ENCODE measurements at places on chromosomes 2 and 18.
A peak's percentile ranks its signal among the peaks of the same experiment; 100 is the strongest.

DNA sequence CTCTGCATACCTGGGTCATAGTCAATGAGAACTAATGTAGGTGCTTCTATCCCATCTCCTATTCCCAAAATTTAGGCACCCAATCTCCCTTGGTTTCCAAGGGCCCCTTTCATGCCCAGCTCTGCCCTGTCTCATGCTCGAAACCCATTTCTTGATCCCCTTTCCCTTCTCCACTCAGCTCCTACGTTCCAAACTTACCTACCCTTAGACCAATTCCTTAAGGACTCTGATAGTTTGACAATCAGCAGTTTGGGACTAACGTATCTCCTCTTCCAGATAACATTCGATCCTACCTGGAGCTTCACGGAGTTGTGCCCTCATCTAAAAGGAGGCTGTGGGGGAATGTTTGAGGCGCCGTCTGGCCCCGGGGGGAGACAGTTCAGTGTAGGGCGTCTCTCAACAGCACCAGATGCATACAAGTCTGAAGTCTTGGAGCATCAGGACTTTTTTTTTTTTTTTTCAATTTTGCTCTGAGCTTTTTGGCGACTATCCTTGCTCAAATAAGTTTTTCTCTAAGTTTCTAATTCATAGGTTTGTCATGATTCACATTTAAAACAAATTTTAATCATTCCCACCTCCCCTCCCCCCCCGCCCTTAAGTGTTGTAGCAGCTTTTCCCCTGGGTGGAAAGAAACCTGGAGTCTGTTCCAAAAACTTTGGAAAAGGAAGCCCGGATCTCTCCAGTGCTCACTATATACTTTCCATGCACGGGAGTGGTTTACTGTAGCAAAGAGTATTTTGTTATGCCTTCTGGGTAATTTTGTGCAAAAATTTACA, 141.2 kb upstream of the LGALSL start:
- DNase-seq = no peak

GRCh38 chr2:7045601-7046590, 128.7 kb downstream of the RNF144A start:
- DNase-seq = no peak

DNA sequence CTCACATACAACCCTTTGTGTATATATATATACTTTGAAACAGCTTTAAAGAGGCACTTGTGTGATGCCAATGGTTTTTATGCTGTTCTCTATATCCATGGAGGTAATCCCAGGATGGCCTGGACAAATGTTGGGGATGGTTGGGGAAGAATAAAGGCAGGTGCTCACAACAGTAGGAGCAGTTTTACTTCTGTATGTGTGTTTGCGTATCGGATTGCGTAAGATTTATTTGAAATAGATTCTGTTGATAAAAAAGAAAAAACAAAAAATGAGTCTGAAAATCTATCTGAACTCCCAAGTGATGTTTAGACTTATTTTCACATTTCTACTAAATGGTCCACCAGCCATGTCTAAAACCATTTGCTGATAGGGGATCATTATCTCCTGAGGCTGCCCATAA, 29.3 kb downstream of the MRPL19 start:
- no peak for DNase-seq

- no peak for DNase-seq
Measured at GRCh38 chr2:216622526-216622925, 10.7 kb upstream of the IGFBP2 start.

- DNase-seq = no peak
Measured at GRCh38 chr2:55048508-55049042, 1.7 kb downstream of the RTN4 start.

GRCh38 chr2:222087998-222088397, 210.8 kb downstream of the PAX3 start:
- no peak for DNase-seq

DNA sequence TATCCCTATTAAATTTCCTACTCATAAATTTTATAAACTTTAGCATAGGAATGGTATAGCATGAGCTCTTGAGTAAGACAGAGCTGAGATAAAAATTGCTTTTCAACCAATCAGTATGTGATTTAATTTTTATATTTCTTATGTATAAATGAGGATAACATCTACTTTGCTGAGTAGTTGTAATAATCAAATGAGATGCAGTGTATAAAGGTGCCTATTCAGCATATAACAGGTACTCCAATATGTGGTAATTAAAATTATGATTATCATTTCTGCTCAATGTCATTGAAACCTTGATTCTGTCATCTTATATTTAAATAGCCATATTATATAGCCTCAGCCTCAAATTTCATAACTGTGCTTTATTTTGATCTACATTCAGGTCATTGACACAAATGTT, 700.4 kb upstream of the SLC8A1 start:
- DNase-seq = no peak

DNA sequence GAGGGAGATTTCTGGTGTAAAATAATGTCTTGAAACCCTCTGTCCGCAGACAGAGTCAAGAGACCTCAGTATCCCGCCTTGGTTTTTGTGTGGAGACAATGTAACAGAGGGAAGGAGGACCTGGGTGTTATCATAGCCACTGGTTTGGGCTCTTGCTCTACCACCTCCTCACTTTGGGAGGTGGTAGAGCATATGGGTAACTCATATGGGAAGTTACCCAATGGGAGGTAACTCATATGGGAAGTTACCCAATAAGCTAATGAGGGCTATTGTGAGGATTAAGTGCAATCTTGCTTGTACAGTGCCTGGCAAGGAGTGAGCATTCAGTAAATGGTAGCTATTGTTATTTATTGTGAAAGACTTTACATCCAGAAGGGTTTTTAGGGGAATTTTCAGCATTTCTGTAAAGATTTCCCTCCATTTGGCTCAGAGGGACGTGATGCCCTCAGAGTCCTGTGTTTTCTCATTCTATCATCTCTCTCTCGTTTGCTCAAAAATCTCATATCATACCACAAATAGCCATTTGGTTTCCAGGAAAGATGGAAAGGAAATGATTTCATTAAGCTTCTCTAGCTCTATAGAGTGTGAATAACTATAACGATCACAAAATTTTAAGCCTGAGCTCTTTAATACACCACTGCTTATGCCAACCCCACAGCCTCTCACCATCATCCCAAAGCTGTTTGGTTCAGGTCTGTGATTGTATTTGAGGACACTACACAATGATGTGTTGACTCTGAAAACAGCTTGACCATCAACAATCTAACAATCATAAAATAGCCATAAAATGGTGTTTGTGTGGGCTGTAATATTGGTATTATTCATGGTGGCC, 307.7 kb downstream of the STK39 start:
- no peak for DNase-seq

DNA sequence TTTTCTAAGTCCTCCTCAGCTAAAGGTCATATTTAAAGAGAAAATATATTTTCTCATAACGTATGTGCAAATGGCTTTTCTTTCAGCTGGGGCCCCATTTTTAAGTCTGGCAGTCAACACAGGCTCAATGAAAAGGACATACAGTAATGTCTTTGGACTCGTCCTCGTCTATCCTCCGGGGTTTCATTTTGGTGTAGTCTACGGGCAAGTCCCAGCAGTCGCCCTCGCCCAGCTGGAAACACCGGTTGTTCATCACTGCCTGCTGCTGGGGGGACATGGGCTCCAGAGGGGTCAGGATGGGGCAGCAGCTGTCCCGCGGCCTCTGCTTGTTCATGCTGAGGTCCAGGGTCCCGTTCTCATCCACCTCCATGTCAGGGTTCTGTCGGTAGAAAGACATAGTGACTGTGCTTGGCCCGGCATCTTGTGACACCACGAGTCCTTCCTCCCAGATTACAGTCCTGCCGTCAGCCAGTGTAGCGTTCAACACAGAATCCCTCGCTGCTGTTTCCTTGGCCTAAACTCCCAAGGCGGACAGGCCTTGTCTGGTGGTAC, 144.9 kb upstream of the PXDN start:
- DNase-seq = no peak

GRCh38 chr2:127097841-127098651, 8.9 kb downstream of the BIN1 start:
- DNase-seq = no peak

GRCh38 chr2:26633351-26633945, 7.7 kb downstream of the CIB4 start:
- no peak for DNase-seq

- DNase-seq = no peak
Measured at GRCh38 chr2:3667151-3667631, 9.2 kb downstream of the ALLC start.

DNA sequence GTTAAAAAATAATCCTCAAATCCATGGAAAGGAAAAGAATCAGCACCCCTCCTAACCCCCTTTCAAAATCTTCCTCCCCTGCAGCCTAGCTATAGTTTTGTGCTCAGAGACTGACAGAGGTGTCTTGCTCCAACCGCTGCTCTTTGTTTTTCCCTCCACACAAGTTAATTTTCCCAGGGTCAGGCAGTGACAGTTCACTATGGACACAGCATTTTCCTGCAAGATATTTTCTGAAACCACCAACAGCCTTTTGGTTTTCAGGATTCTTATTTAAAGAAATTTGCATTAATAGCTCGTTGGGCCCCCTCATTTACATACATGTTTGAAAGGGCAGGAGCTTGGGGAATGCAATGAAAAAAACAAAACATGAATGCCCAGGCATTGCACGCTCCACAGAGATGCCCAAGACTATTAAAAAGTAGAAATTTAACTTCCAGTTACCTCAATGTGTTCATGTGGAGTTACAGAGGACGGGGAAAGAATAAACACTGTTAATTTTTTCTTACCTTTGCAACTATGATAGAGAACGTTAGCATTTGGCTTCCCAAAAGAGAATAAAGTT, 71.4 kb upstream of the CXCR4 start:
- DNase-seq = no peak

- peak; percentile 73 for DNase-seq
Measured at GRCh38 chr18:6546229-6546628, 131.5 kb upstream of the L3MBTL4 start.

DNA sequence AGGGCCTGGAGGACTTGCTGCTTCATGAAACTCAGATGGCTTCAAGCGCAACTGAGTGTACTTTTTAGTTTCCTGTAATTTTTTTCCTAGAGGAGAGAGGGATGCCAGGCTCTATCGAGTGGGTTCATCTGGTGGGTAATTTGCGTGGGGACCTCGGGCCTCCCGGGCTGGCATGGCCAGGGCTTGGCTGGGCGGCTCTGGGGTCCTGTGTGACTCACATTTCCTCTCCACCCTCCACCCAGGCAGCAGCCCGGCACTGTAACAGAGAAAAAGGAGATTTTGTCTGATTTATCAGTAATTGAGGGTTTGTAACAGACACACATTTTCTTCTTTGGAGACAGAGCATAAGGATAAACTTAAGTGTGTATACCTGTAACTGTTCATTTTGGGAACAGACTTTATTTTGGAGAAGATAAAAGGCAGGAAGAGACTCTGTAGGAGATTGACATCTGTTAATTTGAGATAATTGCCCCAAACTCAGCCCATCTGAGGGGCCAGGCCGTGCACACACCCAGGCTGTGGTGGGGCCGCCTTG, 64.3 kb downstream of the NFATC1 start:
- no peak for DNase-seq

DNA sequence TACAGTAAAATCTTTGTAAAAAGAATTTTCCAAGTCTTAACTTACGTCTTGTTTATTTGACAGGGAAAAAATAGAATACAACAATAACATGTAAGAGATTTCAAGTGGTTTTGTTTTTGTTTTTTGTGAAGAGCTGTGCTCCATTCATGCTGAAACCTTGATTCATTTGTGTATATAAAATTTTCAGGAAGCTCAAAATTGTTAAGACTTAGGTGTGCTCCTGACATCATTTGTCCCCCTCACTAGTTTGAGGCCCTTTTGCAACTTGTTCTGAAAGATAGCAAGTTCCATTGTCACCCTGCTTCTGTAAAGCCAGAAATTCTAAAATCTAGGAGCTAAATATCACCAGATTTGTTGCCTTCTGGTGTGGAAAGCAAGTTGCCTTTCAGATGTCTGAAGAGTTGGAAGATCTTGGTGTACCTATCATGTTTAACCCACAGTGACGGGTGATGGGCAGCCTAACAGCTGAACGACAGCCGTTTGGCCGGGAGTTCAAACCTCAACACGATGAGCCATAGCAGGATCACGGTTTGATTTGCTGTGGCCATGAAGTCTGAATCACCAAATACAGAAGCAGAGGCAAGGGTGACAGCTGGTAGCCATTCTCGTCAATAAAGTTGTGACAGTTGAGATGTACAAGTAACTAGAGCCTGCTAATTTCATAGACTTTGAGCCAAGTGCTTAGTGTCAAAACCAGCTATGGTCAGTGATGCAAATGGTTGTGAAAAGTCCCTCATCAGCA, 205.5 kb upstream of the SP5 start:
- DNase-seq = peak; percentile 11

DNA sequence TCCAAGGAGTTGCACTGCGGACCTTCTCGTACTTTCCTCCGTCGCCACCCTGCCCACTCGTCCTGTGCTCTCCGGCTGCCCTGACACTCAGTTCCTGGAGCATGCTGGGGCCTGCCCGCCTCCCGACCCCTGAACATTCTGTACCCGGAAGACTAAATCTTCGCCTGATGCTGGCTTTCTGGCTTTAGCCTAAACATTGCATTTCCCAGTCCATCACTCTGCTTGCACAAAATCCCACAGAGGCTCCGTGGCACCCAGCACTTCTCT, 550 bp upstream of the SFXN5 start:
- no peak for DNase-seq

GRCh38 chr2:158391876-158392275, 64.7 kb downstream of the CCDC148 start:
- no peak for DNase-seq

GRCh38 chr2:199955007-199955338, 318 bp downstream of the TYW5 start:
- DNase-seq = no peak

Data from DMS 273 treated with DMSO at 0.1 percent for 48 hours (cell line).